ENCODE measurements at places on chromosomes 1 and 21.

GRCh38 chr1:16061266-16061665 is 12.2 kb downstream of the FAM131C start:
- DNase-seq = no peak

GRCh38 chr1:47465605-47466004 is 27.8 kb downstream of the FOXD2 start:
- DNase-seq = no peak

GRCh38 chr1:19532519-19532918 is 47.2 kb upstream of the CAPZB start:
- no peak for DNase-seq

GRCh38 chr1:24096739-24097103 is 15.2 kb downstream of the MYOM3 start:
- DNase-seq = no peak
